ENCODE measurements at places on chromosomes 1 and 21.

- DNase-seq, result no peak
These were observed 16.9 kb downstream of the DYRK3 start for GRCh38 chr1:206651958-206652890.

DNA sequence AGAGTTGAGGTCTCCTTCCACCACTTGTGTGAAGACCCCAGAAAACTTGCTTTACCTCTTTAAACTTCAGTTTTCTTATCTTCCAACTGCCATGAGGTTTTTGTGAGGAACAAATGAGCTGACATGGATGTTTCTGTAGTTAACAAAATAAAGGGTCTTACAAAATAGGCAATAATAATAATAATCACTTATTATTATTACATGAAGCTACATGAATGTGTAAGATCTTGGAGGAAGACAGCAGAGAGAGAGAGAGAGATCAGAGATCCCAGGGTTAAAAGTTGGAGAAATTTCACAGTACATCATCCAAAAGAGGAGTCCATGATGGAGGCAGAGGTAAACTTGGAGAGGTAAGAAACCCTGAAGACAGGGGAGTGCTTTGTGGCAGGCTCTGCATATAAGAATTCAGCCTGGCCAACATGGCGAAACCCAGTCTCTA lies 10.7 kb downstream of the RCC1 start:
- no peak for DNase-seq

DNA sequence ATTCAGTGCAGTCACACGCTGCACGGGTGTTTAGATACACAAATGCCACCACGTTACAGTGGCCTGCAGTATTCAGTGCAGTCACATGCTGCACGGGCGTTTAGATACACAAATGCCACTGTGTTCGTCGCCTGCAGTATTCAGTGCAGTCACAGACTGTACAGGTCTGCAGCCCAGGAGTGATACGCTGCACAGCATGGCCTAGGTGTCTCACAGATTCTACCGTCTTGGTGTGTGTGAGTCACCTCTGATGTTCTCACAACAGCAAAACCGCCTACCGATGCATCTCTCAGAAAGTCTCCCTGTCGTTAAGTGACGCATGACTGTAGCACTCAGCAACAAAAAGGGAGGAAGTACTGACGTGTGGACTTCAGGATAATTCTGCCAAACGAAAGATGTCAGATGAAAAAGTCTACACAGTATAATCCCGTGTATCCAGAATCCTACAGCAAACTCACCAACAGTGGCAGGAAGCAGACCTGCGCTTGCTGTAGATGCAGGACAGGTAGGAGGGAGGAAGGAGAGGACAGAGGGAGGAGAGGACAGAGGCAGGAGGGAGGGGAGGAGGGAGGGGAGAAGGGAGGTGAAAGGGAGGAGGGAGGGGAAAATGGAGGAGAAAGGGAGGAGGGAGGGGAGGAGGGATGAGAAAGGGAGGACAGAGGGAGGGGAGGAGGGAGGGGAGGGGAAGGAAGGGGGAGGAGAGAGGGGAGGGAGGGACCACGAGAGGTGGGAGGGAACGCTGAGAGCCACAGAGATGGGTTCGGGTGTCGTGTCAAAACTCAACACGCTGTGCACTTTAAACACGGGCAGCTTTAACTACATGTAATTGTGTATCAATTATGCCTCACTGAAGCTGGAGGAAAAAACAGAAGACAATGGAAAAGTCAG lies 36.3 kb upstream of the PCBP3 start:
- DNase-seq, result no peak

- no peak for DNase-seq
These were observed 187.1 kb downstream of the LMO4 start for GRCh38 chr1:87515781-87516180.

- DNase-seq, result no peak
These were observed 1857.4 kb downstream of the NCAM2 start for GRCh38 chr21:22855581-22855980.
